ENCODE measurements at places on chromosomes 11 and 22. TPM values are rescaled to one million over a fixed set of nuclear protein-coding genes. Genes with fewer than 3 reads are reported as not detected.

- DNase-seq = no peak
Measured at GRCh38 chr11:66415423-66415822, 5.4 kb upstream of the NPAS4 start.

GRCh38 chr11:20415432-20415831 lies 27.9 kb downstream of the PRMT3 start:
- DNase-seq = no peak

DNA sequence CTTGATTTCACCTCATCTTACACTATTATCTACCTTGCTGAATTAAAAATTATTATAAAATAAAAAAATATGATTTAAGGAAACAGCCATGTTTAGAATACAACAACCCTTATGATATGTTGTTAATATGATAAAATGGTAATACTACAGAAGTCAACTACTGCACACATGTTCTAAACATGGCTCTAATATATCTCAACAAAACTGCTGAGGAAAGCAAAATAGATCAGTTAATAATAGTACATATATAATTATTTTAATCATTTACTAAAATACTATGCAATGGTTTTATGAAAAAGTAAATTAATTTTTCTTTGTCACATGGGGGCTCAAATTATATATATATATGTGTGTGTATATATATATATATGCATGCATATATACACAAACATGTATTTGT lies 57.7 kb downstream of the EIF3M start:
- DNase-seq = no peak

DNA sequence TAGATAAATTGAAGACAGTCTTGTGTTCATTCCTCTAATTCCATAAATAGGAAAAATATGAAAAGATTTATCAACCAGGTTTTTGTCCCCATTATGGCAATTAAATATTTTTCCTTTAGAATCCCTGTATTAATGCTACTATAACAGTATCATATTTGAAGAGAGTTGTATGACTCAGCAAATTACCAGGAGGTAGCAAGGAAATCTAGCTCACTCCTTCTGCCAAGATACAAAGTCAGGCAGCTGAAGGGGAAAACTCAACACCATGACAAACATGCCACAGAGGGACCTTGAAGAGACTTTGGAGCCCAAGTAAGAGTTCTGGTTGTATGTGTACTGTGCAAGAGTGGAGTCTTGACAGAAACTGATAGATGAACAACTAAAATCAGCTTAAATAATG lies 143.3 kb downstream of the GUCY1A2 start:
- DNase-seq = no peak

DNA sequence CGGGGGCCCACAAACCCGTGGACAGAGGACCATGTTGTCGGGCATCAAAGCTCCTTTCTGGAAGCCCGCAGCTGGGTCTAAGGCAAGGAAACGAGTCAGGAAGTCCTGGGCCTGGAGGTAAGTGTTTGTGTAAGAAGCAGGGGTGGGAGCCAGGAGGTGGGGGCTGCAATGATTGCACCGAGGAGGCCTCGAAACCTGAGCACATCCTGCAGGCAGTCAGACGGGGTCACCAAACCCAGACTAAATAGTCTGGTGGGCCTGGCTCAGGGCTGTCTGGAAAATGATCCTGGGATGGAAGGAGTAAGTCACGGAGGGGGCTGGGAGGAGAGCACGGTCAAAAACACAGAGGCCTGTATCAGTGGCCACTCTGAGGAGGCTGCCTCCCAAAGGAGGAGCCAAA lies 539.2 kb downstream of the MN1 start:
- DNase-seq = no peak

DNA sequence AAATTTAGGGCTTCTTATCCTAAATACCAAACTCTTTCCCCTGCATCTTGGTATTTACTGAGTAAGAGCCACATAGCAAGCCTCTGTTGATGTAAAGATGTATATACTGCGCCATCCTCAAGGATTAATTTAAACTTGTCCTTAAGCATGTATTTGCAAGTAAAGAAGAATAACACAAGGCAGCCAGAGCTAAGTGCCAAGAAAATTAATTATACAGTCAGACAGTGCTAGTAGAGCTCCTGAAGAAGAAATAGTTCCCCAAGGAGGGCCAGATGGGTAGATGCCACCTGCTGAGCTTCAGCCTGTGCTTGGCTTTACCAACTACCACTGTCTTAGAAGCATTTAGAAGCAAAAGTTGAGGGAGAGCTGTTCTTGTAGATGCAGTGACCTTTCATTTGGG lies 470.0 kb downstream of the BUD13 start:
- no peak for DNase-seq

GRCh38 chr11:27388001-27388400 lies 25.0 kb upstream of the CCDC34 start:
- DNase-seq = no peak

DNA sequence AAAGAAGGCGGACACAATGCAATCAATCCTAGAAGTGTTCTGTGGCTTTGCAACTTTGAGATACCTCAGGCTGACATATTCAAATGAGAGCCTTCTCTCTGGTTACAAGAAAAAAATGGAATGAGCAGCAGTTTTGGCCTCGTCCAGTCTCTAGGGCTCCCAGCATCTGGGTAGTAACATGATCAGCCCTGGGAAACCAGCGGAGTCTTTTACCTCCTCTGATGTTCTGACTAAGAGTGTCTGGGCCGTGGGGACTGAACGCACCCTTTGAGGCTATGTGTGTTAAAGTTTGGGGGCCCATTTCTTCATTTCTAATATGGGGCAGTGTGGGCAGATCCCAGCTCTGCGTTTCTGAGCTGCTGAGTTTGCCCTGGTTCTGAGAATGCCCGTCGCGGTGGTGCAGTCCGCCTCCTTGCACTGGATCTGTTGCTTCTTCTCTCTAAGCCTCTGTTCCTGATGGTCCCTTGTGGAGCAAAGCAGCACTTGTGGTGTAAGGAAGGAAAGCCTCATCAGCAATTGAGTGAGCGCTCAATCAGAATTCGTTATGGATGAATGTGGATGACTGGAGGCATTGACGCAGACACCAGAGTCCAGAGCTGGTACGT lies 8.1 kb downstream of the PARVB start:
- no peak for DNase-seq

GRCh38 chr11:27248576-27249509 lies 114.2 kb downstream of the CCDC34 start:
- DNase-seq = no peak

GRCh38 chr11:77211594-77212251 lies 83.7 kb downstream of the MYO7A start:
- DNase-seq = no peak

GRCh38 chr11:36002196-36002595 lies 58.3 kb downstream of the LDLRAD3 start:
- DNase-seq = no peak

DNA sequence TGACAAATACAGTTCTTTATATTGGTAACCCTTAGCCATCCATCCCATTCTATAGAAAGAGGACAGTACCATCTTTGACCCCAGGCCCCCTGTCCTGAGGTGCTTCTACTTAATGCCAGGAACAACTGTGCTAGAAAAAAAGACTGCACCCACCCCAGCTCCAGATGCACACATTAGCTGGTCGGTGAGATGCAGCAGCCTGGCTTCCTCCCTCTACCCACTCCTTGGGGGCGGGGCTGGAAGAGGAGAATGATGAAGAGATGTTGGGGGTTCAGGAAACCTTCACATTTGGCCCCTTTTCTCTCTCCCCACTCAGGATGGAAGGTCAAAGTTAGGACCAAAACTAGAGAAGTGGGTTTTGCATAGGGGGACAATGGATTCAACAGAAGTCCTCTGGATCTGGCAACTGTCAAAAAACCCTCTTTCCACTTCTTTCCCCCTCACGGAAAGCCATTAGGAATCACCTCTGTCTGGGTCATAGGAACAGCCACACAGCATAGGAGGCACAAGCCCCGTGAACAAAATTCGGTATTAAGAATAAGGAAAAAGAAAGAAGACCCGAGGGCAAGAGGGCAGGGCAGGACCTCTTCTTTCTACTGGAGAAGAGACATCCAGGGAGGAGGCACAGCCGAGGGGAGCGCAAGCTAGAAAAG lies 755 bp downstream of the NRIP3 start:
- no peak for DNase-seq

GRCh38 chr11:115496892-115497291 lies 7.3 kb downstream of the CADM1 start:
- DNase-seq = no peak

DNA sequence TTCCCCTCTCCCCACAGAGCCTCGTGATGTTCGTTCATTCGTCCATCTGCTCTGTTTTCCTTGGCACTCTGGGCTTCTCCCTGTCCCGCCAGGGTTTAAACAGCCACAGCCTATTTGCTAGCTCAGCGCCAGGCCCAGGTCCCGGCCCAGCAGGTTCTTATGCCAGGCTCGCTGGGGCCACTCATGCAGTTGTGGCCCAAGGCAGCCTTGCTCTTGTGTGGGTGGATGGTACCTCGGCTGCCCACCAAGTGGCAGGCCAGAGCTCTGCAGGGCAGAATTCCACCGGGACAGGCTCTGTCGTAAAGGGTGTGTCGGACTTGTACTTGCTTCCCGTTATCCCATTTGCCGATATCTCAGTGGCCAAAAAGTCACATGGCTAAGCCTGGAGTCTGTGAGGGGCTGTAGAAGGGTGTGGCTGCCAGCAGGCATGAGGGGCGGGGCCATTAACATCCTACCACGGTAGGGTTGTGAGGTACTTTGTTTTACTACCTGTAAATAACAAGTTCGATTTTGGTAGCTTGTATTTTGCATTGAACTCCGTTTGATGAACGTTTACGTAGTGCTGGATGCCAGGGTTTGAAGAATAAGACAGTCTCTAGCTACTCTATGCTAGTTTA lies 7.9 kb downstream of the FAM118A start:
- peak; percentile 31 for DNase-seq

DNA sequence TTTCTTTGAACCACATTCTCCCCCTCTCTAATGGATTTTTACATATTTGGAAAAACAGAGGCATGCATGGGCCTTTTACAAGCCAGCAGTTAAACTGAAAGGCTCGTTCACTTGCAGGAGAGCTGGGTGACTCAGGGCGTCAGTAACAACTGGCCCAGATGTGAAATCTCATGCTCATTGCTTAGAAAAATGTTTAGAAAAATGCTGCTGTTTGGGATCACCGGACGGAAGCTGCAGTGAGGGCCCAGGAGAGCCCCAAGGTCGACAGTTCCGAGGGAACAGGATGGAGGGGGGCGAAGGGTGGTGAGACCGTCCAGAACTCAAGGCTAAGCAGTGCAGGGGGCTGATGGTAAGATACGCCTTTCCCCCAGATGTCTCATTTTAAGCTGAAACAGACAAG lies 41.7 kb upstream of the SMTN start:
- DNase-seq = no peak

DNA sequence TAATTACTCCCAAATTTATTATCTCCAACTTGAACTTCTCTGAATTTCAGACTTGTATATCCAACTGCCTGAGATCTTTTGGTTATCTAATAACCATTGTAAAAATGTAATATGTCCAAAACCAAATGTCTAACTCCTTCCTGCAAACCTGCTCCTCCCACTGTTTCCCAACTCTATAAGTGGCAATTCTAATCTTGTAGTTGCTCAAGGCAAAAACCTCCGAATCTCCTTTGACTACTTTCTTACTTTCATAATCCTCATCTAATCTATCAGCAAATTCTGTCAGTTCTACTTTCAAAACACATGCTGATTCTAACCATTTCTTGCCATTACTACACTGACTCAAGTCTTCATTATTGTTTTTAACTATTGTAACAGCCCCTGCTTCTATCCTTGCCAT lies 55.7 kb downstream of the FAM168A start:
- DNase-seq = no peak

DNA sequence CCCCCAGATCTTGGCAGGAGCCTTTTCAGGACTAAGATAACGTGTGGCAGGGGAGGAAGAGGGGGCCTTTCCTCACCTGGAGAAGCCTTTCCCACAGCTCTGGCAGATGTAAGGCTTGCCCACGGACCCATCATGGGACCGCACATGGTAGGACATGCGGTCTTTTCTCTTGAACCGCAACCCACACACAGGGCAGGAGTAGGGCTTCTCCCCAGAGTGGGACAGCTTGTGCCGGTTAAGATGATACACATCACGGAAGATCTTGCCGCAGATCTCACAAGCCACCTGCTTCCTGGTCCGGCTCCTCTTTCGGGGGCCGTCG lies 1.9 kb downstream of the PATZ1 start:
- DNase-seq = no peak

- DNase-seq = no peak
Measured at GRCh38 chr11:73395297-73396208, 19.4 kb downstream of the RELT start.

DNA sequence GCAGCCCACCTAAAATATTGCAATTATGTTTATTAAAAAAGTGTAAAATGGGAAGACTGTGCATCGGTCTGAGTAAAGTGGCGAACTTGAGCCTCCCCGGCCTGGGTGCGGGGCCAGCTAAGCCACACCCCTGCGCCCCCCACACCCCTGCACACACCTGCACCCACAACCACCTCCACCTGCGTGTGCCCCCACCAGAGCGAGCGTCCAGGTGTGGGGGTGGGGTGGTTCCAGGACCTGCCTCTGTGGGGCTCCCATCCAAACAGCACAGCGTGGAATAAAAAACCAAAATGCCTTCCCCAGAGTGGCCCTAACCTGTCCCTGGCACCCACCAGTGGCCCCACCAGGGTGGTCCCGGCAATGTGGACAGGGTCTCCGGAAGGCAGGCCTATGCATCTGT lies 30.1 kb upstream of the CARS1 start:
- DNase-seq = no peak

DNA sequence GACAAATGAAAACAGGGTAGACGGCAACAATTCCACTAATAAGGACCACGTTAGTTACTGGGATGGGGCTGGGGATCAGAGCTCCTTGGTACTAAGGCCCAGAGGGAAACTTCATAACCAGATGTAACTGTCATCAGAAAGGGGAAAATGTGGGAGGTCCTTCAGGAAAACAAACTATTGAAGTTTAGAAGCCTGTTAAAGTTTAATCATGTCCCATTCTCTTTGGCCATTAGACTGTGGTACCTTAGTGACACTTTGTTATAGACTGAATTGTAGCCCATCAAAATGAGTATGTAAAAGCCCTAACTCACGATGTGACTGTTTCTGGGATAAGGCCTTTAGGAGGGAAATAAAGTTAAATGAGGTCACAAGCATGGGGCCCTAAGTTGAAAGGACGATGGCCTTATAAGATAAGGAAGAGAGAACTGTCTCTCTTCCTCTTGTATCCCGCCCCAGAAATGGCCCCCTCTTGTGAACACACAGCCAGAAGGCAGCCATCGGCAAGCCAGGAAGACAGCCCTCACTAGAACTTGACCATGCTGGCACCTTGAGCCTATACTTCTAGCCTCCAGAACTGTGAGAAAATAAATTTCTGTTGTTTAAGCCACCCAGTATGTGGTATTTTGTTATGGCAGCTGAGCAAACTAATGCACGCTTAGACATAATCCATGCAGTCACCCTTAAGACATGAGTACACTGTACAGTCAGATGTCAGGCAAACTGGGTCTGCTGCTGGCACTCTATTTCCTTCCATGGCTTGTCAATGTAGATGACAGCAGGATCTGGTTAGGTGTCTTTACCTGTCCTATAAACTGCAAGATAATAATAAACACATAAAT lies 26.9 kb upstream of the USP47 start:
- DNase-seq = no peak

Gene NCR3LG1
- 9.1 TPM for total RNA-seq

Gene KCNE3
- 0.07 TPM for total RNA-seq

Gene DEPDC7
- total RNA-seq = 18.2 TPM

Gene SCGB2A2
- not detected for total RNA-seq

Gene FJX1
- 92.3 TPM for total RNA-seq

Gene PLEKHB1
- total RNA-seq = not detected

All from foreskin keratinocyte (primary cell).